Stimulated activated CD8-positive, alpha-beta memory T cell treated with anti-CD3 and anti-CD28 coated beads, Interleukin-7, amount 100 ng/mL, for 48 hours (primary cell): ENCODE measurements at places on chromosomes 1 and 21.

GRCh38 chr1:178540204-178540603 is 27.3 kb downstream of the TEX35 start:
- no peak for DNase-seq

- no peak for DNase-seq
Observed at GRCh38 chr1:69967245-69967766, 238.1 kb downstream of the LRRC40 start.

DNA sequence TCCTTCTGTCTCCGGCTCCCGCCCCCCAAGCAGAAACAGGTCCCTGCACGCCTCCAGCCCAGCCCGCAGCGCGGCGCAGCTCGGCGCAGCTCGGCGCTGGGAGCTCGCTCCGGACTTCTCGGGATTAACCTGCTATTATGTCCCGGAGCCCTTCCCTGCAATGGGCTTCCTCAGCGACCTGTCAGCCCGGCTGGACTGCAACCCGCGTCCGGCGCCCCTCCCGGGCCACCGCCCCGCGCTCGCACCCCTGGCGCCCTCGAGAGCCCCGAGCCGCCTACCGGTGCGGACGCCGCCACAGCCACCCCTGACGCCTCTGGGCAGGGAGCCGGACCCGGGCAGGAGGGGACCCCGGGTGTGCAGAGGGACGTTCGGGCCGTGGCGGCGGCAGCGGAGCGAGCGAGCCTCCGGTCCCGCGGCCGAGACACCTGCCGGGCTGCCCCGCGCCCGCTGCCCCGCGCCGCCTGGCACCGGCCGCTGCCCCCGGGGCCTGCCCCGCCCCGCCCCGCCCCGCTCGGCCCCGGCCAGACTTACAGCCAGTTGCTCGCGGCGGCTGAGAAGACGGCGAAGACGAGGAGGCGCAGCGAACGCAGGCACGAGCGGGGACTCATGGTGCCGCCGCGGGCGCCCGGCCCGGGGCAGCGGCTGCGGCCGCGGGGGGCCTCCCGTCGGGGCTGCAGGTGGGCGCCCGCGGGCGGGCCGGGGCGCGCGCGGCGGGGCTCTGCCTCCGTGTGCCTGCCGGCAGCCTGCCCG is 407 bp downstream of the WNT4 start:
- DNase-seq = no peak

DNA sequence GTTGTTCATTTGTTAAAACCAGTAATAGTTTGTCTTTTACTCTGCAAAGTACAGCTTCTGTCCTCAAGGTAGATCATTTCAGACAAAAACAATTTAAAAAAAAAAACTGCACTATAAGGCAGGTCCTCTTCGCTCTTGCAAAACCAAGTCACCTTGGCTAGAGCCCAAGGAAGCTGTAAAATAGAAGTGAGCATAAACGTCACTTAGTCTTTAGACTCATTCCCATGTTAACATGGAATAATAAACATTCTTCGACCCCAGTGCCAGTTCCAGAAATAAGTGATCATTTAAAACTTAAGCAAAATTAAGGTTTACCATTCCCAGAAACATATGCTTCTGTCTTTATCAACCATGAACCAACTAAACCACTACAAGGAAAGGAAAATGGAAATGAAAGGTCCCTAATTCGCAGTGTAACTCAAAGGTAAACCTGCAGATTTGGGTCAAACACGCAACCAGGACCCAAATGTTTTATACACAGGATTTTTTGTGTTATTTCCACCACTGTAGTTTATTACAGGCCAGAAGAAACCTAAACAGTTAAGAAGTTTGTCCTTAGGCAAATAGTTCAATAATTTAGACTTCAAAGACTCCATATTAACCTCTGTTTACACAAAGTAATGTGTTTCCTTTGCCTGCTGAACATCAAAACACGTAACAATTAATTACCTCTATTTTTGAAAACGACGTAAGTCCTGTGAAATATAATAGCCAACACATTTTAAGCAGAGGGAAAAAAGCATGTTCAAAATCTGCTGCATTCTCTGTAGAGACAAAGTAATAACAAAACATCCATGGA is 54.6 kb downstream of the TGFBR3 start:
- no peak for DNase-seq

GRCh38 chr21:10273196-10273595 is 248.2 kb upstream of the TPTE start:
- no peak for DNase-seq

DNA sequence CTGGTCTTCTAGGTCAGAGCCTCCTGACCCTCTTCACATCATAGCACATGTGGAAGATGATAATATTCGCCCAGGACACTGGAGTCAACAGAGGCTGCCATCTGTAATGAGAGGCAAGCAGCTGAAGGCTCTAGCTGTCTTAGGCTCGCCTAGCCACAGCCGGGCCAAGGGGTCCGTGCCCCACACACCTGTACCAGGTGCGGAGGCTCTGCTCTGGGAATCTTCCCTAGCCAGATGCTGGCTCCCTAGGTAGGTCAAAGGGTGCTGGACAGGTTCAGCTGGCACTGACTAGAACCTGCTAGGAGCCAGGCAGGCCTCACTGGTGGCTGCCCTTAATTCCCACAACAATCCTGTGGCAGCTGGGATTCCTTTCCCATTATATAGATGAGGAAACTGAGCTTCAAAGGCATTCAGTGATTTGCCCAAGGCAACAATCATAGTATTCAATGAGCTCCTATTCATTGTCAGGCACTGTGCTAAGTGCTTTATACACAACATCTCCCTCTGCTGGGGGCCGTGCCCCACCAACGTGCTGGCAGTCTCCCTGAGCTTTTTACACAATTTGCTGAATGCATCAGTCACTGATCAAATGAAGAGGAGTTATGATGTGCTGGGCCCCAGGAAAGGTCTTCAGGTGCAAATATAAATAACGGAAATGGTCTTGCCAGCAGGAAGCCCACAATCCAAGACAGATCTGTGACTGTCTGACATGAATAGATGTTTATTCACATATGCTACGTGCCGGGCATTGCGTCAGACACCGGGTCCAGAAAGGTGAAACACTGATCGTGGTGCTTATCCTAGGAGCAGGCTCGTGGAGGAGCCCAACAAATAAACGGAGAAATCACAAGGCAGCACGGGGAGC is 58.0 kb downstream of the DDX20 start:
- no peak for DNase-seq

DNA sequence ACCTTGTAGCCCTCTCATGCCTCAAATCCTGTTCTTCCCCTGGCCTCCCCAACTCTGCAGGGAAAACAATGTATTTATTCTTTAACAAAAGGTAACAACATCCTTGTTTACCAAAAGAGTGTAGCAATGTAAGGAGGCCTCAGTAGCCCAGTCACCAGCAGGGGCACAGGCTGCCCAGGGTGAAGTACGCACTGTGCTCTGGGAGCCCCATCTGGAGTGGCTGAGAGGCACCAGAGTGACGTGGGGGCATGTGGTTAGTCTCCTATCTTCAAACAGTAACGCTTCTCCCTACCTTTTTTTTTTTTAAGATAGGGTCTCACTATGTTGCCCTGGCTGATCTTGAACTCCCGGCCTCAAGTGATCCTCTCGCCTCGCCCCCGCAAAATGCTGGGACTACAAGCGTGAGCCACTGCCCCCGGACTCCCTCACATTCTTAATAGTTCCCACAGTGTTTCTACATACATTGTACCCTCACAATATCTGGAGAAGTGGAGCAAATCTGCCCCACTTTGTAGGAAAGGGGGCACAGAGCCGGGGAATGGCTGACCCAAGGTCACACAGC is 51.3 kb upstream of the ECE1 start:
- DNase-seq = no peak

GRCh38 chr1:168629466-168629865 is 53.1 kb downstream of the XCL1 start:
- DNase-seq = no peak

- DNase-seq = no peak
Observed at GRCh38 chr1:14571810-14572767, 26.4 kb upstream of the KAZN start.

DNA sequence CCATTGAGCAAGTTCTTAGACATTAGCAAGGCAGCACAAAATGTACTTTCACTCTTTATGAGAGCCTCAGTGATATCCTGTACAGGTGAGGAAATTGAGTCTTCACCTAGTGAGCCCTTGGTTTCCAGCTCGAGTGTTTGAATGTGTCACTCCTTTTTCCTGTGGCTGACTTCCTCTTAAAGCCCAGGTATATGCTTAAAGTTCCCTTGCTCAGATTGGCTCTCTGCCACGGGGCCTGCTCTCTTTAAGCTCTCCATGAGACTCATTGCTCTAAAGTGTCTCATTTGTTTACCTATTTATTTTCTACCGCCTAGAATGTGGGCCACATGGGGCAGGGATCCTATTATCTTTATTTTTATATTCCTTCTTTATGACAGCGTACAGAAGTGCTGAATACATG is 324.9 kb downstream of the SIPA1L2 start:
- no peak for DNase-seq

GRCh38 chr1:94925004-94925403 is 1.9 kb downstream of the CNN3 start:
- no peak for DNase-seq

- DNase-seq = no peak
Observed at GRCh38 chr1:156386949-156387869, 18.2 kb downstream of the RHBG start.

DNA sequence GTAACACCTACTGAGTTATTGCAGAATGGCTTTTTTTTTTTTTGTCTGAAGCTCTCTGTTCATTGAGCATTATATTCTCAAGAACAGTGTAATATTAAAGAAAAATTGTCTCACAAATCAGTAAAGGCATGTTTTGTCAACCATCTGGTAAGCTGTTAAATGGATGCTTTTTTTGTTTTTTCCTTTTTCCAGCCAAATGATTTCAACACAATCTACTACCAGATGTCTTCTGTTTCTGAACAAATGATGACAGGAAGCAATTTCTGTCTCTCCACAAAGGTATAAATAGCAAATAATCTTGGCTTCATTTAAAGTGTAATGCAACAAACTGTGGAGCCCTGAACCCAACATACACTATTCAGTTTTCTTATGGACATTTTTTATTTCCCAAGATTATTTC is 78.6 kb upstream of the RGS2 start:
- DNase-seq = no peak

- no peak for DNase-seq
Observed at GRCh38 chr1:6473974-6474814, 8.2 kb upstream of the TNFRSF25 start.

DNA sequence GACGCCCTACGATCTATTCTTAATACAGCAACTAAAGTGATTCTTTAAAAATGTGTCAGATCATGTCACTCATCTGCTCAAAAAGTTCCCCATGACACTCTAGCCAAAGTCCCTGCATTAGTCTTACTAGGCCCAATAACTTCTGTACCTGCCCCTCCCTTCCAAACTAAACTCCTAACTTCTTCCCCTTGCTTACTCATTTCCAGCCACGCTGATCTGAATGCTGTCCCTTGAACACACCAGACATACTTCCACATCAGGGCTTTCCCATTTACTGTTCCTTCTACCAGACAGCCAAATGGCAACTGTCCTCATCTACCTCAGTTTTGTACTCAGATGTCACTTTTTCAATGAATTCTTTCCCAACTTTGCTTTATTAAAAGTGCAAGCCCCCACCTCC is 1.2 kb downstream of the PPT1 start:
- DNase-seq = no peak

DNA sequence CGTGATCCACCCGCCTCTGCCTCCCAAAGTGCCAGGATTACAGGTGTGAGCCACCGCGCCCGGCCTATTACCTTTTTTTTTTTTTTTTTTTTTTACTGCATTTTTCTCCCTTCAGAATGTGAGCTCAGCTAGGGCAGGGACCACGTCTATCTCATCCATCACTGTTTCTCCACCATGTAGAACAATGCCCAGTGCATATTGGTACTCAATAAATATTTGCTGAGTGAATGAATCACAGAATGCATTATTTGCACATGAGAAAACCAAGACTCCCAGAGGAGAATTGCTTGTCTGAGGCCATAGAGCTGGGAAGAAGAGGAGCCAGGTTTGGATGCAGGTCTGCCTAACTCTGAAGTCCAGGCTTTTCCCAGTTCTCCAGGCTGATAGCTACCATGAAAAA is 8.2 kb upstream of the SLC9A1 start:
- no peak for DNase-seq

- no peak for DNase-seq
Observed at GRCh38 chr1:2103266-2103900, 53.2 kb downstream of the PRKCZ start.

DNA sequence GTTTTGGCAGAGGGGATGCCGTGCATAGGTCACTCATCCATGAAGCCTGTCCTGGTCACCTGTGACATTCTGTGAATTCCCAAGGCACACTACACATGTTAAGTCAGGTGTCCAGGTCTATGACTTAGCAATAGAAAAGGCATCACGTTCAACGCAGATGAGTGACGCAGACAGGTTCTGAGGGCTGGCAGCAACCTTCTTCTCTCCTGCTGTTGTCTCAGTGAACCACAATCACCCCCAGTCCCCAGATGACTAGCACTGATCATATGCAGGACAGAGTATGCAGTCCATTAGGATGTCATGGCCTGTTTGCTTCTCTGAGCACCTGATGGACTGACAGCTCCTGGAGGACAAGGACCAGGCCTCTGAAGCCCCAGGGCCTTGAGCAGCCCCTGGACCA is 157.8 kb upstream of the KAZN start:
- no peak for DNase-seq

DNA sequence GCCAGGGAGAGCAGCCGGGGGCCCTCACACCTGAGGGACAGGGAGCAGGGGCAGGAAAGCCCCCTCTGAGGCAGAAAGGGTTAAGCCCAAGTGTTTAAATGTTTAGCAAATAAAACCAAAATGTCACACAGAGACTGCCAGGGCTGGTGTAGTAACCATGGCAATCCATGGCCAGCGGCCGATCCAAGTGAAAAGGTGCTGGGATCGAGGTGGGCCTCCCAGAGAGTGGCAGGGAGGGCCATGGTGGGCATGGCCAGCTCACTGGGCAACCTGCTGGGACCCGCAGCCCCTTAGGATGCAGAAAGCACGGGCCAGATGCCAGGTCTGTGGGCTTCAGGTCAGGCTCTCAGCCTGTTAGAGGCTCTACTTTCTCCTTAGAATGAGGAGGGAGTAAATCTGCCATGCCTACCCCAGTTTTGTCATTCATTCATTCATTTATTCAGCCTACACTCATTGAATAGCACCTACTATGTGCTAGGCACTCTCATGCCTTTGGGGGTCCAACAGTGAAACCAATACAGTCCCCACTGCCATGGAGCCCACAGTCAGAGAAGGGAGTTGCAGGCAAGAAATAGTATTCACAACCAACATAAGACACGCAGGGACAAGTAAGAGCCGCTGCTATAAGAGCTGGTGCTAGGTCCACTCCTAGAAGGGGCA is 56.1 kb downstream of the KCNN3 start:
- no peak for DNase-seq

GRCh38 chr1:51871351-51871975 is 7.1 kb downstream of the NRDC start:
- DNase-seq = no peak
